ENCODE measurements at places on chromosomes 12 and 14.
A peak's percentile ranks its signal among the peaks of the same experiment; 100 is the strongest.

DNA sequence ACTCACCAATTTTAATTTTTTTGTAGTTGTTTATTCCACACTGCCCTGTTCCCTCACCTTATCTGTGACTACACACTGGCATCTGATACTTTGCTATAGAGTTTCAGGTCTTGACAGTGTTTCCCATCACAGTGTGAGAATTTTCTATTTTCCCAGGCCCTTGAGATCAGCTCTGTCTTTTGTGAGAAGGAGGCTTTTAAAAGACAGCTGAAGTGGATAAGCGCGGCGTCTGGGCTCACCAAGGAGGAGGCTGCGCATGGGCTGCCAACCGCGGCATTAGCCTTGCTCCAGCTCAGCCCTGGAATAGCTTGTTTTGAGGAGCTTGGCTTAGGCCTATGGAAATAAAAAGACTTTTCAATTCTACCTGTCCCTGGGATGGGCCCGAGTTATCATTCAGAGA lies 181.3 kb downstream of the RMST start:
- DNase-seq, result no peak

DNA sequence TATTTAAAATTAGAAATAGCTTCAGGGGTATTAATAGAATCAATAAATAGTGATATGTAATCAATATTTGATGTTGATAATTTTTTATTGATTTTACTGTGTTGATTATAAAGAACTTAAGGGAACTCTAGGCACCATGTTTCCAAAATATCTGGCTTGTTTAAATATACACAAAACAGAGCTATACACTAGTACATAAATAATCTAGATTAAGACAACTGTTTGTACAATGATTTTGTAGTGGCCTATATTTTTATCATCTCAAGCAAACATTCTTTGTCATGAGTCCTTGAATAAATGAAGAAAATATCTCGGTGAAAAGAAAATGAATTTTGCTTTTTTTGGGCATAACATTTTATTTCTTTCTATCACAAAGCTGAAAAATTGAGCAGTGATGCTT lies 117.1 kb upstream of the KRR1 start:
- DNase-seq, result no peak

GRCh38 chr12:72369423-72369959 lies 97.3 kb downstream of the TRHDE start:
- DNase-seq, result no peak

GRCh38 chr12:65532764-65533163 lies 254.3 kb downstream of the MSRB3 start:
- no peak for DNase-seq

DNA sequence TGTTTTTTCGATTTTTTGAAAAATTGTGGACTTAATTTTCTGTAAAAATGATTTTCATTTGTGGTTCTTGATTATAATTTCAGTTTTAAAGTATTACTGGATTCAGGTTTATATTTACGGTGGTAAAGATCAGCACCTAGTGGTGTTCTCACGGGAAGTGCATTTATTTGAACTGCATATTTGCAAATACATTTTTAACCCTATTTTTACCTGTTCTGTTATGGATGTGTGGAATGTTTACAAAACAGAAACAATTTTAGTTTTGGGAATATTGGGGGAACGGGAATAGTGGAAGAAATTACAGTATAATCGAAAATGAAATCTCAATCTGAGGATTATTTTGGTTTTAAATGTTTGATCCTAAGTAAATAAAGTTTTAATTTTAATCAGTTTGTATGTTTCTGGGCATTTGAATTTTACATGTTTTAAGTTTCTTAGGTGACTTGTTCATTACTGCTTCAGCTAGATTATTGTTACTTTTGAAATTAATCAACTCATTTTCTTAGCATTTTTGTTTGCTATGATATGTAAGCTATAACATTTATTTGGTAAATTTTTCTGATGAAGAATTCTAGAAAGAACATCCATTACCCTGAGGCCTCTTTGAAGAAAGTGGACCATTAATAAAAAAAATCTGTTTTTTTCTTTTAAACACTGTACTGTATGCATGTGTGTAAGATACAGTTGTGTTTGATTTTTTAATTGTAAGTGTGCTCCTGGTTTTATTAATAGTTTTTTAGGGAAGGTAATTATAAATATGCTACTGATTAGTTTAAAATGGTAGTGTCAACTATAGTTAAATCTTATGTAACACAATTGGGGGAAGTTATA lies 942 bp downstream of the ATF7IP start:
- DNase-seq, result no peak

DNA sequence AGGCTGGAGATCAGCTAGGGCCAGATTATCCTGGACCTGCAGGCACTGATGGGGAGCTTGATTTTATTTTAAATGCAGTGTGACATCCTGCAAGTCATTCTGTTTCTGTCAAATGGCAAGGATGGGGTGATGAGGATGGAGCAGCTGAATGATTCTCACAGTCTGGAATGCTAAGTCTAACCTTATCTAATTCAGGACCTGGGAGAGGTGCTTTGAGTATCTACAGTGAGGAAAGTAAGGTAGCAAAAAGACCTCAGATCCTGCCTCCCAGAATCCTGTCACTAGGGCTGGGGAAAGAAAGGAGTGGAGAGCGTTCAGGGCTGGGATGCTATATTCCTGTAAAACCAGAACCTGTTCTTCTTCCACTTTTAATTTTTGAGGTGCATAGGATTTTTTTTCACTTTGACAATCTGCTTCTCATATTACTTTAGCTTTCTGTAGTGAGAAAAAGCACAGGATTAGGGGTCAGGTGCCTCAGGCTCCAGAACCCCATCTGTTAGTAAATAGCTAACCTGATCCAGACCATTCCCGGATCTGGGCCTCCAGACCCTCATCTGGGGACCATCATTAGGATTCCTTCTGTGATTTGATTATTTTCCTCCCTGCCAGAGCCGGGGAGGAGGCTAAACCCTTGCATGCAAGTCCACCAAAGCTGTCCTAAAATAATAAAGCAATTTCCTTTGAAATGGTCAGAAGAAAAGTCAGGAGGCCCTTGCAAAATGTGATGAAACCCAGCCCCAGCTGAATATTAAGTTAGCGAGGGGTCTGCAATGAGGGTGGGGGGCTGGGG lies 54.7 kb downstream of the ASCL1 start:
- DNase-seq, result no peak

DNA sequence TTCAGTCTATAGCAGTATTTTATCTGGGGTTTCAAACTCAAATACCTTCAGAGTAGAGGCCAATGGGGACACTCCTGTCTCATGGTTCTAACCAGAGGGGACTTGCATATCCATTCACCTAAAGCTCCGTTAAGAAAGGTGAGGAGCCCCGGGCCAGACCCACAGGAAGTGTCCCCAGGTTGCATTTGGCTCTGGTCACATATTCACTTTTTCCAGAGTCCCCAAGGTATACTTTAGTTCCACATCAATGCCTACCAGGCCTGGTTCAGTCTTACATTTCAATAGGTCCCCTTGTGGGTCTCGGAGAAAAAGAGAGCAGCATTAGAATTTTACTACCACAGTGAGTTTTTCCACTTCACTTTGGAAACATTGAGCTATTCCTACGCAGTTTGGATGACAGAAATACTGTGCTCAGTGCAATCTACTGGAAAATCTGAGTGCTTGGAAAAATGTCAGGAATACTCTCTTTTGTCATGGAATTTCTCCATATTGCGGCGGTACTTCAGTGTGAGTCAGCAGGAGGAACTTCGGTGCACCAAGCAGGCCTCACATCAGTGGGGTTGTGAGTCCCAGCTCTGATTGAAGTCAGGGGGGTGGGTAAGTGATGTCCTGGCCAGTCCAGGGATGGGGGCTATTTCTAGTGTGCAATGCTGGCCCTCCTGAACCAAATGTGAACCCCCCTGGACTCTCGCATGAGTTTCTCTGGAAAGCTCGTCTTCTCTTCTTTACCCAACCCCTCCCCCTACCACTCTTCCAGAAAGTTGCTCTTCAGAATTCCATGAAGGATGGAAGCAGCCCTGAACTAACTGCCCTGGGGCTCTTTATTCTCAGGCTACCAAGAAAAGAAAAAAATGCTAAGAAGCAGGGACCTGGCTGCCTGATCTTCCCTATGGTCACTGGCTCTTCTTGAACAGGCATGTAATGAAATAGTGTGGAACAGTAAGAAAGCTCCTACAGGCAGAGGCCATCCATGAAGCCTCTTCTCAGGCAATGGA lies 184.7 kb downstream of the PRKCH start:
- DNase-seq, result no peak

GRCh38 chr12:123436017-123436964 lies at the start of gene RILPL2:
TSS of gene RILPL2 (minus strand) at chr12:123436684. CDS start at chr12:123436420, 264 bp downstream.
- peak; percentile 52 for DNase-seq

GRCh38 chr12:23834076-23834475 lies 115.4 kb downstream of the SOX5 start:
- DNase-seq, result no peak

- no peak for DNase-seq
Measured at GRCh38 chr14:23932639-23933038, 20.9 kb upstream of the DHRS4 start.

GRCh38 chr14:99696929-99697328 lies 12.8 kb downstream of the CYP46A1 start:
- no peak for DNase-seq

DNA sequence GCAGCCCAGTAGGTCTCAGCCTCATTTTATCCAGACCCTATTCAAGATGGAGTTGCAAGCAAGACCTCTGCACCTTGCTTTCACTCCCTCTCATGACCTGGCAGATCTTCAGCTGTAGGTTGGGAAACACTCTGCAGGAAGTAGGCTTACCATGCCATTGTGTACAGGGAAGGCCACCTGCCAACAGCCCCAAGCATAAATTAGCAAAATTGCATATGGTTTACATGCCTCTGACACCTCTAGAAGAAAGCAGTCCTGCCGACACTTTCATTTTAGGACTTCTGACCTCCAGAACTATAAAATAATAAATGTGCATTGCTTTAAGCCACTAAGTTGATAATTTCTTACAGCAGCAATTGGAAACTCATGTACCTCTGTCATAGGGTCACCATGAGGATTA lies 96.9 kb downstream of the SLC15A4 start:
- DNase-seq, result no peak
